ENCODE measurements at places on chromosomes 11 and 22.

- no peak for DNase-seq
Observed at GRCh38 chr11:91850533-91851275, 373.9 kb upstream of the FAT3 start.

DNA sequence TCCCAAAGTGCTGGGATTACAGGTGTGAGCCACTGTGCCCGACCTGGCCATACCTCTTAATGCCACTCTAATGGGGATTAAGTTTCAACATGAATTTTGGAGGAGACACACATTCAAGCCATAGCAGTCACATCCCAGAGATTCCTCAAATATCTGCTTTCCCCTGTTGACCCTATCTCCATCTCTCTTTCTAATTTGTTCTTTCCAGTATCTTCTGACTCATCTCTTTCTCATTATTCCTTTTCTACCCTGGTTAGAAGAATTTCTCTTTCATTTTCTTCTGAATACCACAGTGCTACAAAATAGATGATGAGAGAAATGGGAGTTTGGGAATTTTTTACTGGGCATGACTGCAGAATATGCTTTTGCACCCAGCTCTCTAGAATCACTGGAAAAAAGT, 5.1 kb downstream of the OR10V1 start:
- no peak for DNase-seq

DNA sequence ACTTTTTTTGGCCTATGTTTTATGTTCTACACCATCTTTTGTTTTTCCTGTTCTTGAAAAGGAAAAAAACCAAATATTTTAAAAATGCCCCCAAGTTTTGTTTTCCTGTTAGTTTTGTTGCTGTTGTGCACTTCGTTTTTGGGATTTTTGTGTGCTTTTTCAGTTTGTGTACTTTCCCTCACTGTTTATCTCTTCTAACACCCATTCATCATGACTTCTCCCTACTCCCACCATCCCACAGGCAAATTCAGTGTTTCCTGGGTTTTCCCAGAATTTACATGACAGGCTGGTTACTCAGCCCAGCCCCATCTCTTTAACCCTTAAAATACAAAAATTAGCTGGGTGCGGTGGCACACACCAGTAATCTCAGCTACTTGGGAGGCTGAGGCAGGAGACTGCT, 15.6 kb downstream of the TMEM123 start:
- no peak for DNase-seq

- no peak for DNase-seq
Observed at GRCh38 chr22:39594411-39594810, 23.9 kb downstream of the CACNA1I start.

- no peak for DNase-seq
Observed at GRCh38 chr11:130606178-130606577, 157.7 kb downstream of the ADAMTS15 start.

Data from B cell (primary cell).